Activated CD4-positive, alpha-beta T cell treated with anti-CD3 and anti-CD28 coated beads for 48 hours (primary cell): ENCODE measurements at places on chromosomes 1 and 21.

DNA sequence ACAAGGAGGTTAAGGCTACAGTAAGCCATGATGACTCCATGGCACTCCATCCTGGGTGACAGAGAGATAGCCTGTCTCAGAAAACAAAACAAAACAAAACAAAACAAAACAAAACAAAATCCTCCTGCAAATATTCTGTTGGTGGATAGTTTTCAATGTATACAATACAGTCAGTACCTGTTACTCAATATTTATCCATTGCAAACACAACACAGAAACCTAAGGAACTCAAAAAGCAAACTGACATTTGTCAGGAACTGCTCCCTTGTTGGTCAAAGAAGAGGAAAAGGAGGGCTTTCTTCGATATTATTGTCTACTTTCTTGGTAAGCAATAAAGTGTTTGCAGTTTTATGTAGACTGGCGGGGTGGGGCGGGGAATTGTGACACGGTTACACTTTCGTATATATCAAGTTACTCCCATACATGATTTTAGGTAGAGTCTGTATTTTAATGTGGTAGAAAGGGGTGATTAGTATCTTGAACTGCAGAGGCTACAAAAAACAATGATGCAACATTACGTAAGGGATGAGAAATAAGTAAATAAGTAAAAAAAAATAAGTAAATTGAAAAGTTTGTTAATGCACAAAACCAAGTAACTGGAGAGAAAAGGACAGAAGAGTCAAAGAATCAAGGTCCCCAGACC, 31.8 kb downstream of the APP start:
- no peak for DNase-seq

GRCh38 chr21:46065914-46066551, 31.9 kb upstream of the COL6A2 start:
- no peak for DNase-seq

- no peak for DNase-seq
Measured at GRCh38 chr1:29209173-29209572, 21.6 kb downstream of the MECR start.

DNA sequence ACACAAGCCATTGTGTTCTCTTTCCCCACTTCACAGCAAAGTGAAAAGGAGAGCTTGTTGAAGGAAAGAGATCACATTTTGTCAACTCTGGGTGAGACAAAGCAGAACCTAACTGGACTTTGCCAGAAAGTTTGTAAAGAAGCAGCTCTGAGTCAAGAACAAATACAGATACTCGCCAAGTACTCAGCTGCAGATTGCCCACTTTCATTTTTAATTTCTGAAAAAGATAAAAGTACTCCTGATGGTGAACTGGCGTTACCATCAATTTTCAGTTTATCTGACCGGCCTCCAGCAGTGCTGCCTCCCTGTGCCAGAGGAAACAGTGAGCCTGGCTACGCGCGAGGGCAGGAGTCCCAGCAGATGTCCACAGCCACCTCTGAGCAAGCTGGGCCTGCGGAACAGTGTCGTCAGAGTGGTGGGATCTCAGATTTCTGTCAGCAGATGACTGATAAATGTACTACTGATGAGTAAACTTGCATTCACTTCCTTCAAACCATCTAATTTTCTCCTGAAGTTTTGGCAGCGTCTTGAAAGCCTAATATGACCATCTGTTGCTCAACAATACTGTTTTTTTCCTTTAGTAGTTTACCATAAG, 43.7 kb downstream of the BACH1 start:
- DNase-seq = peak; percentile 81

DNA sequence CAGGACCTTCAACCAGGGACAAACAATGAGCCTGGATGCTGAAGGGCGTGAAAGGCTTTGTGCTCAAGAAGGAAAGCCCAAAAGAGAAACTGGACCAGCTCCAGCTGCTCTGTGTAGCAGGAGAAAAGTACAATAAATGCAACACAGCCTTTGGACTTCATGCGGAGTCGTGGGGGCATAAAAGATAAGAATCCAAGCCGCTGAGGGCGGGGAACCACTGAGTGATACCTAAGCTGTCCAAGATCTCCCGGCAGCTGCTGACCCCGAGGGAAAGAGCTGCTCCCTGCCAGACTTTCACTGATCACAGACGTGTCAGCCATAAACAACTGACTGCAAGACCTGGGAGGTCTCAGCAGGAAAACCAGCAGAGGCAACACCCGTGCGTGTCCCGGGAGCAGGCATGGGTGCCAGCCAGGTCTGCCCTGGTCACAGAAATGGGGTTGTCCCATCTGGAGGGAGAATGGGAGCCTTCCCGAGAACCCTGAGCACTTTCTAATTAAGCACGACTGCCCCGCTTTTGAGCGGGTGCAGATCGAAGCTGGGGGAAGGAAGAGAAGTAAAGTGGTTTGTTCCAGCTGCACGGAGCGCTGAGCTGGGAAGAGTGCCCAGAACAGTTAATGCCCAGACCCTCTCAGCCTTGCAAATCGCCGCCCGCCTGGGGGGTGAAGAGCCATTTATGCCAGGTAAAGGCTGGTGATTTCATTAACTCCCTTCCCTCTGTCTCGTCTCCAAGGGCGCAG, 68.3 kb upstream of the TARDBP start:
- no peak for DNase-seq

DNA sequence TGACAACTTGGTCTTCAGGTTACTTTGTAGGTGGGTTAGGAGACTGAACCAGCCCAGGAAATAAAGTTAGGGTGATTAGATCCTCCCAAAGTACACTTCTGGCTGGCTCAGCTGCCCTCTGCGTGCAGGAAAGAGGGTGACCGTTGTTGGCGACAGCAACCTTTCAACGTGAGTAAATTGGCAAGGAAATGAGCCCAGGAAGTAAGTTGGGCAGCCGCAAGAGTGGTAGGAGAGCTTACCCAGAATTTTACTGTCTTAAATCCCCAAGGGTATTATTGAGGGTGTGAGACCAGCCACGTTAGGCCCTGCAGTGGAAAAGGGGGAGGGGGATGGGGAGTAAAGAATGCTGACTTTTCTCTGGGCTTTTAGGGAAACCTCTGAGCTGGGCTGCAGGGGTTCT, 1.6 kb downstream of the TENT5C start:
- peak; percentile 32 for DNase-seq

- no peak for DNase-seq
Measured at GRCh38 chr1:24622218-24622617, 20.9 kb upstream of the SRRM1 start.

DNA sequence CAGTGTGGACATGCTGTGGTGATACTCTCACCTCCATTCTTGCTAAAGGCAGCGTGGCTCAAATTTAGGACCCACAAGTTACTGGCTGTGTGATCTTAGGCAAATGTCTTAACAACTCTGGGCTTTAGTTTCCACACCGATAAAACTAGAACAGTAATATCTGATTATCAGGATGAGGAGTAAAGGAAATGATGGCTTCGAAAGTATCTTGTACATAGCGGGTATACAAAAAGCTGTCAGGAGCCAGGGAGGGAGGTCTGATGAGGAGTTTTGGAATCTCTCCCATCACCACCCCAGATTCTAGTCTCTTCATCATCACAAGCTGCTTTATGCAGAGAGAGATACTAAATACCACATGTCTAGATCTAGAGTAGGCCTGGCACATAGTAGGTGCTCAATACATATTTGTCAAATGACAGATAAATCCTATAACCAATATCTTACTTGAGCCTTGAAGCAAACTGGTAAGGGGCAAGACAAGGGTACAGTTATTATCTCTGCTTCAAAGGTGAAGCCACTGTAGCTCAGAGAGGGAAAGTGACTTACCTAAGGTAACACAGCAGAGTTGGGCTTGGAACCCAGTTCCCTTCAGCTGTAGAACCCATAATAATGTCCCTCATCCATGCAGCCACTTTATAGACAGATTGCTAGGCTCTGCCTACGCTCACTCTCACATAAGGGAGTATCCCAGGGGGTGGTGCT, 9.5 kb upstream of the FGR start:
- DNase-seq = no peak

- no peak for DNase-seq
Measured at GRCh38 chr1:47559944-47560695, 122.3 kb downstream of the FOXD2 start.

DNA sequence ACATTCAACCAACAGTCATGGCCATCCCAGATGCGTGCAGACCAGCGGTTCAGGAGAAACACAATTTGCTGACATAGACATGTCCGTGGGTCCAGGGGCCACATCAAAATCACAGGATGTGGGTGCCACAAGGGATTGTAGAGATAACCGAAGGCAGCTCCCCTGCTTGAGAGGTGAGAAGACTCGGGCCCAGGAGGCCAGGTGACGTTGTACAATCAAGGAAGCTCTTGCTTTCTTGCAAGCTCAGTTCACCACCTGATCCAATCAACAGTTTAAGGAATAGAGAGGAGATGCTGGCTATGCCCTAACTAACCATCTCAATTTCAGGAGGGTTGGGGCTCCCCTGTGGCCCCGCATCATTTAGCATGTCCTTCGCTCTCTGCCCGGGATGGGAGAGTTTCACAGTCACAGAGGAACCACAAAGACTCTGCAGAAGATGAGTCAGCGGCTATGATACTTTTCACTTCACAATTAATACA, 19.5 kb downstream of the UBASH3A start:
- DNase-seq = peak; percentile 73

- no peak for DNase-seq
Measured at GRCh38 chr1:189616893-189617292, 860.8 kb downstream of the BRINP3 start.

GRCh38 chr1:101474039-101474665, 237.3 kb downstream of the S1PR1 start:
- DNase-seq = no peak

DNA sequence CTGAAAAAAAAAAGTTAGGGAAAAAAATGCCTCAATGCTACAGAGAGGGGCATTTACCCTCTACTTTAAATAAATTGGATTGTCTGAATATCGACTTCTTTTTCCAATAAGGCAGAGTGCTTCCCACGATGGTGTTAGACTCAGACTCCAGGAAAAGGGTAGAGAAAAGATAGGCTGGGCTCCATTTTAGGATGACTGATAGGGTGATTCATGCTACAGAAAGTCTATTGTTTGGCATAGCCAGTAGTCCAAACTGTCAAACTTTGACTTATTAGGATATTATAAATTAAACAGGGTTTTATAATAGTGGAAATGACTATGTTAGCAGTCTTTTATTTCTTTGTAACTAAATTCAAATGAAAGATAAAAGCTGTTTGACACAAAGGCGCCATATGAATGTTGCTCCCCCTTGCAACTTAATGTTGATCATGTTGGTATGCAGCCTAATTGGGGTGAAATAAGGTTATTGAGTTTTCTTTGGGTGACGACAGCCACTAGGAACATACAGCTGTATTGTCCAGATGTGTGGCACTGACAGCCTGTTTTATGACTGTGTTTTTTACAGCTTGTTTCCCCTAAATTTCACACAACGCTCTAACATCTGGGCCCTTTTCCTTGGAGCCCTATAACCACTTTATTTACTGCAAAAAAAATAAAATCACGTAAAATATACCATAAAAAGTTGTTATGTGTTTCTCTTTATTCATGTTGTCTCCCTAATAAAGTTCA, 69.3 kb downstream of the SPAG17 start:
- DNase-seq = no peak

GRCh38 chr1:167913895-167914496, at the start of gene ADCY10:
Gene ADCY10, minus strand, starts transcription at chr1:167914134. Its CDS starts 8,994 bp downstream, at chr1:167905140.
- DNase-seq = no peak

GRCh38 chr1:244248426-244248825, 197.3 kb downstream of the ZBTB18 start:
- DNase-seq = no peak
